ENCODE measurements at places on chromosomes 11 and 22.
A peak's percentile ranks its signal among the peaks of the same experiment; 100 is the strongest.

GRCh38 chr11:706439-706956 is 467 bp downstream of the EPS8L2 start:
- peak; percentile 44 for DNase-seq

- no peak for DNase-seq
Observed at GRCh38 chr11:125494031-125494360, 2.1 kb downstream of the FEZ1 start.

GRCh38 chr22:26318975-26319374 is 110.1 kb upstream of the ASPHD2 start:
- DNase-seq, result peak; percentile 40

GRCh38 chr22:41576877-41577276 is 12.8 kb downstream of the PMM1 start:
- DNase-seq, result peak; percentile 92

- no peak for DNase-seq
Observed at GRCh38 chr11:33377412-33378370, 120.5 kb downstream of the HIPK3 start.

DNA sequence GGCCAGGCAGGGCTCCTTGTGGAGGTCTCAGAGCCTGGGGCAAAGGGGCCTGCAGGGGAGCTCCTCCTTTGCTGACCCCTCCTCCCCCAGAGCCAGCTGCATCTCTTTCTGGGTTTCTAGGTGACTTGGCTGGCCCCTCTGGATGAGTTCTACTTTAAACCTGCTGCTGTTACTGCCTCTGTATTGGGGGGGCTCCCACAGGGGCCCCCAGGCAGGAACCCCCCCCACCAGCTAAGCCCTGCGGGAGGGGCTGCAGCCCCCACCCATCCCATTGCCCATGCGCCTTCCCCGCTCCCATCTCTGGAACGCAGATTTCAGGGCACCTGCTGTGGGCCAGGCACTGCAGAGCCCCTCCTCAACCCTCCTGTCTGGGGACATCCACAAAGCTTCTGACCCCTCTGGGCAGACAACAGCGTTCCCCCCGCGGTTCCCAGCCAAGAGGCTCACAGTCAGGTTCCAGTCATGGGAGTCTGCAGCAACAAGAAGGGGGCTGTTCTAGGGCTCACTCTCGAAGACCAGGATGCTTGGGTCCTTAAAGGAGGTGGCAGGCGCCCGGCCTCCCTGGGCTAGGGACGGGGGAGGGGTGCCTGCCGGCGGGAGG is 815 bp upstream of the PLCB3 start:
- no peak for DNase-seq

DNA sequence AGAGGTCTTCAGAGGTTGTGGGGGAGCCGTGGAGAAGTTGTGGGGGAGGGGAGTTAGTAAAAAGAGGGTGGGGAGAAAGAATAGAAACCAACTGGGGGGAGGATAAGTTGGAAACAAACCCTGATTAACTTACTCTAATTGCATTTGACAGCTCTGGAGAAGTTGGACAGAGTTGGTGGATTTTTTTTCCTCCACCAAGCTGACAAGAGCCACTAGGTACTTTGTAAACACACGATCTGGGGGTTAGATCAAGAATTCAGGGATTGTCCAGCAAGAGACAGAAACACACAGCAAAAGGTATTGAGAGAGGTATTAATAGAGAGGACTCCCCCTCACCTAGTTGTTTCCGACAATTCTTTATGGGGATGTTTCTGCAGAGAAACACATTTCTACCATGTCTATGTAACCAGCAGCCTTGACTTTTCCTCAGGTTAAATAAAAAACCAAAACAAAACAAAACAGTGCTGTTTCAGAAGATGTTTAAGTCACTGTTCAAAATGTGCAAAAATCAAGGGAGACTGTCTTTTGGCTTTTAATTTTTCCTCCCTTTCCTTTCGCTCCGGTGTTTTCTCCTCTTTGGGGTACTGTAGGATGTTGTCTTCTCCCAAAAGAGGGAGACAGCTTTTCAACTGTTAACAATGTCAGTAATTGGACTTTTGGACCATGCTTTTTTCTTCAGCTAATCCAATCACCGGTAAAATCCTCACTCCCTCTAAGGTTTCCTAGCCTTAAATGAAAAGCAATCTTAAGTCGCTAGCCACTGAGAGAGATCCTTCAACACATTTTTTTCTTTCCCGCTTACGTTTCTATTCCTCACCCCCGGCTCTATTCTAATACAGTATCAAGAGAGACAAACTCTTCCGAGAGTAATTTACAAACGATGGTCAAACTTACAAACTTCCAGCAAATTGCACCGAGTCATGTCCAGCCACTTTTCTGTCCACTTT is 708 bp downstream of the MAML2 start:
- no peak for DNase-seq

- DNase-seq, result peak; percentile 88
Observed at GRCh38 chr11:82733444-82734119, at the start of gene FAM181B. FAM181B (minus strand) TSS chr11:82733864; CDS start chr11:82733729, 135 bp downstream.

DNA sequence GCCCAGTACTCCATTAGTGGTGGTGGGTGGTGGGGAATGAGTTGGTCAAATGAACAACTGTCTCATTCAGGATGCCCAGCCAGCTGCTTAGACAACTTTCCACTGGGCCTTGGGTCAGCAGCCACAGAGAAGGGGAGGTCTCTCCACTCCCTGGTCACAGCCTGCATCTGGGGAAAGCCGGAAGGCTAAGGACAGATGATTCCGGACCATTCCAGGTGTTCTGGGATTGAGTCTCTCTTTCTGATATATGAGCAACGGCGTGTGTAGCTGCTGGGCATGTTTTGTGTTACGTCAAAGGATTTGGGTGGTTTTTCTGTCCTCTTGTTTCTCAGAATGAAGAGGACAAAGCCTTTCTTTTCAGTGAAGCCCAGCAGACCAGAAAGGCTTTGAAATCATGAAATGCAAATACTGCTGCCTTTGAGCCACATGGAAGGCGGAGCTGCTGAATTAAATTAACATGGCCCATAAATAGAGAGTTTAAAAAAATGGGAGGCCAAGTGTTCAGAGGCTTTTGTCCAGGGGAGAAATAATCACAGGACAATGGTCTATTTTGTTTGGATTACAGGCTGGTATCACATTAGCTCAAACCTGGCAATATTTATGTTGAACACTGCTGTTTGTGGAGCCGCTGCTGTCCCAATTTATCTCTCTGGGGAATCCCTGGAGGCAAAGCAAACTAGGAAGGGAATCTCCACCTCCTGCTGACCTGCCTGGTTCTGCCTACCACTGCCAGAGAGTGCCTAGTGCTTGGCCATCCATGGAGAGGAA is 234.4 kb upstream of the E2F8 start:
- peak; percentile 33 for DNase-seq

DNA sequence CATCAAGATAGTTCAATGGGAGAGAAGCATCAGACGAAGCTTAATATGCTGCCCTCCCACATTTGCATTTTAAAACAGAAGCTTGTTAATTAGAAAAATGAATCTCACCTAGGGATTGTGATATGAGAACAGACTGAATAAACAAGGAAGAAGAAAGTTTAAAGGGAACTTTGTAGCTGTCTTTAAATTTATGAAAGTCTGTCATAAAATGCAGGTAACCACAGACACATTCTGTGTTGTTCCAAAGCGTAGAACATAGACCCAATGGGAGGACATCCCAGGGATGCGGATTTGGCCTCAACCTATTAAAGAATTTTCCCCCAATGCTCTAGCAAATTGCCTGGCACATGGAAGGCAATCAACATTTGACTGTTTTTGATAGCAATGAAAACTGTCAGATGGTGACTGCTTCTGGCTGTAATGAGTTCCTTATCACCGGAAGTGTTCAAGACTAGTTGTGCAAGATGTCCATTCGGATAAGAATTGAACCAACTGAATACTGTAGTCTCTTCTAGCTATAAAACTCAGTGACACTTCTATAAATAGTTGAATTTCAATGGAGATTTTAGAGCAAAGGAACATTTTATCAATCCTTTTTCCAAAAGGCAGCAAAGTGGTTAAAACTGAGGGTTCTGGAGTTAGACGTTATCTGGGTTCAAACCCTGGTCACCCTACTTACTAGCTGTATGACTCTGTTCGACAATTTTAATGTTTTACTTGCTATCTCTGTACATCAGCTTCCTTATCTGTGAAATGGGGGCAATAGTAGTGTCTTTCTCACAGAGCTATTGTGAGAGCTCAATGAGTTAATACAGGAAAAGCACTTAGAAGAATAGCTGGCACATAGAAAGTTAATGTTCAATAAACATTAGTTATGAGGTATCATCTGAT is 64.9 kb downstream of the LIF start:
- no peak for DNase-seq

- DNase-seq, result no peak
Observed at GRCh38 chr22:44931766-44932165, 78.0 kb downstream of the PHF21B start.

- no peak for DNase-seq
Observed at GRCh38 chr11:72303179-72303578, 59.2 kb upstream of the PHOX2A start.

DNA sequence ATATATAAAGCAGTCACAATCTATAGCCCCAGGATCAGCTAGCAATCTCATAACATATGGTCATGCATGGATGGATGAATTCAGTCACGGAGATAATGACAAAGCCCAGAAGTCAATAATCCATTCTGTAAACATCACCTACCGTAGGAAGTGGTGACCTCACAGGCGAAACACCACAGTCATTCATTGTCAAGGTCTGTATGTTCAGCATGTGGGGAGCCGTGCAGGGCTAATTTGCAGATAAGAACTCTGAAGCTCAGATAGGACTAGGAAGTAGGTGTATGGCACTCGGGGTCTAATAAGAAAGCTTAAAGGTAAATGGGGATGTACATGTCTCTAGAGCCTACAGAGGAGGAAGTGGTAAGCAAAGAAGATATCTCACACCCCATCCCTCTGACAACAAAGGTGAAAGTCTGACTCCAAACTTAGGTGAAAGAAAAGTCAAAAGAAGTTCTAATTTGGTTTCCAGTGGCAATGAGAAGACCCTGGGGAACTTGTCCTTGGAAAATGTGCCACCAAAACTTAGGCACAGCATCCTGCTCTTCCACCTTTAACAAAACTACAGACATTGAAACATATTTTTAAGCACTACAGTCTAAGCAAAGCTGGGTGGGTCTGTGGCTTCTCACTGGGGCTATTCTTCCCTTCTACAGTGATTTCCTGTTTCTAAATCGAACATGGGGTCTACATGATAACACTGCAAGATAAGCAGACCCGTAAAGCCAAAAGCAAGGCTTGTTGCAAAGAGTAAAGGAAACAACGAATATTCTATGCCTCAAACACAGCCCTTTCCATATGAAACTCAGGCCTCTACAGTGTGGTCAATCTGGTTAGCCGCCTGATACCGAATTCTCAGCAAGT is 5.2 kb downstream of the CRTAM start:
- peak; percentile 72 for DNase-seq

DNA sequence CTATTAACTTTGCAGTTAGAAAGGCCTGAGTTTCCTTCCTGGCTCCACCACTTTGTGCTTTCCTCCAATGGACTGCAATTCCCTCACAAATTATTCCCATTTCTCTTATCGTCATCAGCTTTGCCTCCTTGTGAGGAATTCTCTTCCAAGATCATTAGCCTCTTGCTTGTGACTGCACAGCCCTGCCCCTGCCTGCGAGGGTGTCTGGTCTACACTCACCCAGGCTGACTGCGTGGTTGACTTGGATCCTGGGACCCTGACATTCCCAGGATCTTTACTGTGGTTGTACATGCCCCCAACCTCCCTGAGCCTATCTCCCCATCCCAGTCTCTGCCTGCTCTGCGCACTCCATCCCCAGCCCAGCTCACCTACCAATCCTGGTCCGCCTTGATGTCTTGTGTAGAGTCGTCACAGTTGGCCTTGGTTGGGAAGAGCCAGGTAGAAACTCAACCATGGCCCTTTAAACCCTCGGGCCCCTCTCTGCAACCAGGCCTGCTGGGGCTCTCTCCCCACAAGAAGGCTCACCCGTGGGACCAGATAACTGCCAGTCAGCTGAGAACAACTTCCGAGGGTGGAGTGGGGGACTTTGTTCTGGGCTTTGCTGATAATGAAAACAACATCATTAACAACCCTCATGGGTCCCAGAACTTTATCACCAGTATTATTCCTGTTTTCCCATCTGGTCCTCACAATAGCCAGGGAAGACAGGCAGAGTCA is at the start of gene OR2AT4:
OR2AT4 (minus strand) TSS at position 421 of the 717 bp plus-strand sequence.
- DNase-seq, result no peak
